NCI-H1436 (cell line): ENCODE measurements at places on chromosomes 6 and 20.

GRCh38 chr20:50625986-50626677 is 65.2 kb downstream of the RIPOR3 start:
- peak; percentile 77 for DNase-seq

- no peak for DNase-seq
Measured at GRCh38 chr6:7621761-7622160, 31.8 kb downstream of the SNRNP48 start.

DNA sequence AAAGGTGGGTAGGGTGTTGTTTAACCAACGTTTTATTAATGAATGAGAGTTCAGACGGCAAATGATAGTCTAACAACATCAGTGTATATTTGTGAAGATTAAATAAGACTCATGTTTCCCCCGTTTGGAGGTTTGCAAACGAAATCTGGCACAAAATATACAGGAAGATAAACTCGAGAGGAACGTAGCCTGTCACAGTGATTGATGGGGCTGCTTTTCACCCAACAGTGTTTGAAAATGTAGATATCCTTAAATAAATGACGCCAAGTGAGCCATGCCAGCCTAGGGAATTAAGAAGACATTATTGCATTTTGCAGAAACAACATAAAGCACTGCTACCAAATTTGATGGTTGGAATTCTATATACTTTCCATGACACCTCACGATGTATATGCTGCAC is 696.5 kb upstream of the FLRT3 start:
- DNase-seq, result no peak

- DNase-seq, result no peak
Measured at GRCh38 chr6:157164972-157165371, 158.3 kb downstream of the TMEM242 start.

GRCh38 chr6:6006428-6007365 is at the start of gene NRN1:
TSS of gene NRN1 (minus strand) at chr6:6006925. CDS start at chr6:6006749, 176 bp downstream.
- DNase-seq, result no peak

GRCh38 chr20:21029341-21029740 is 76.8 kb downstream of the LINC00237 start:
- DNase-seq, result no peak

- DNase-seq, result no peak
Measured at GRCh38 chr6:45351667-45352066, 23.5 kb downstream of the RUNX2 start.

DNA sequence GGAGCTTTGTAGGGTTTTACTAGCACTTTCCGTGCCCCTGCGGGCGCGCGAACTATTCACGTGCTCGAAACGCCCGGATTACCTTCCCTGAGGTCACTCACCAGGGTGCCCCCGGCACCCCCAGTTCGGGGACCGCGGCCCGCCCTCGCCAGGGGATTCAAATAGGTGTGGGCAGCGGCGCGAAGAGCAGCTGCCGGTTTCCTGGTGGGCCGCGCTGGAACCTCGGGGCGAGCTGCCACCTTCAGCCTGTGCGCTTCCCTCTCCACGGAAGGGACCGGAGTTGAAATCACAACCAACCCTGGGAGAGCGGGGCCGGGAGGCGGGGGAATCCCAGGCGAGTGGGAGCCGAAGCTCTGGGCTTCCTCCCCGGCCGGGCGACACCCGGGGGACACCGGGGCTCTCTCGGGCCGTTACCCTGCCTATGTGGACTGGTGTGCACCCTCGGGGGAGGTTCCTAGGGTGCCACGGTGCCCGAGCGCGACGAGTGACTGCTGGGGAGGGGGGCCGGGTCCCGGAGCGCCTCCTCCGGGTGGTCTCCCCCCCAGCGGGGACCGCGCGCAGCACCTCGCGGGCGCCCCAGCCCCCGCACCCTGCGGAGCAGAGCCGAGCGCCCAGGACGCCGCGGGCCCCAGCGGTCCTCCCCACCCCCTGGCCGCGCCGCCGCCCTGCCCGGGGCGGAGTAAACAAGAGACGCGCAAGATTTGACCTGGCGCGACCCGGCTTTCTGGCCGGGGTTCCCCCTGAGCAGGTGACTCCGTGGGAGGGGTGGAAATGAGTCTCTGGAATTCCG is 2.1 kb upstream of the HIVEP2 start:
- DNase-seq, result no peak

DNA sequence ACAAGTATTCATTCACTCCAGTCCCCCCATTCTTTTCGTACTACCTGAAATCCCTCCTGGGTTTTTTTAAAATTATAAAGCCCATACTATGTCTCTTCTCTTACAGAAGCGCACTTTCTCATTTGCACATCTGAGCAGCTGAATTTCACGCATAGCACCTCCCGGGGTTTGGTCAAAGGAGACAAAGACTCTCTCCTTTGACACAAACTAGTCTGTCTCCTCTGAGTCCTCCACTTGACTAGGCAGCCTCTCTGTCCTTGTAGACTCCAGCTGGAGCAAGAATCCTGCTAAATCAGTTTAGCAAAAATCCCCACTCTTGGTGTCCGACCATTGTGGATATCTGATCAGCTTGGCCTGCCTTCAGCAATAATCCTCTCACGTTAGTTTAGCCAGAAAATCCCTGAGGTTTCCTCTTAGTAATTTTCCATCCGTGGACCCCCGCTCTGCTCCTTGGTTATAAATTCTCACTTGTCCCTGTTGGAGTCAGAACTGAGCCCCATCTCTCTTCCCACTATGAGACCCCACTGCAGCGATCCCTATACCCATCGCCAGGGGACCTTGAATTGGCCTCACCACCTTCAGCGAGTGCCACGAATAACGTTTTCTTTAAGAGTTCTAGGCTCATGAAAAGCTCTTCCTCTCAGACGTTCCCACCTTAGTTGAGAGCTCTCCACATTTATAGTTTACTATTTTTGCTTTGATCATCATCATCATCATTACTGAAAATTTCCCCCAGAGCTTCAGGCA is 29.0 kb downstream of the PDYN start:
- no peak for DNase-seq

DNA sequence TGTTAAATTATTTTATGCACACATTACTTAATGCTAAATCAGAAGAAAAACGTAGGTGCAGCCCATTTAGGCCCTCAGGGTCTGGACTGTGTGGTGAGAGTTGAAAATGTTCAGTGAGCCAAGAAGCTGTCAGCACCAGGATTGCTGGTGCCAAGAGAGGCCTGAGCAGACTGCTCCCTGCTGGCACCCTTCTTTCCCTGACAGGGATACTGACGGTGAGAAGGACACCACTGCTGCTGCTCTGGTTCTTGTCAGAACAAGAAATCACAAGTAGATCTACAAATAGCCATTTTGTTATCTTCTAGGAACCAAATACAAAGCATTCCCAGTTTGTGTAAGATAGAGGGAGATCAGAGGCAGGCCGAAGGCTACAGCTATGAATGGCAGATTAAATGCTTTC is 48.7 kb upstream of the CRISP1 start:
- DNase-seq, result no peak

GRCh38 chr6:79305020-79305419 is 70.5 kb upstream of the HMGN3 start:
- DNase-seq, result no peak

DNA sequence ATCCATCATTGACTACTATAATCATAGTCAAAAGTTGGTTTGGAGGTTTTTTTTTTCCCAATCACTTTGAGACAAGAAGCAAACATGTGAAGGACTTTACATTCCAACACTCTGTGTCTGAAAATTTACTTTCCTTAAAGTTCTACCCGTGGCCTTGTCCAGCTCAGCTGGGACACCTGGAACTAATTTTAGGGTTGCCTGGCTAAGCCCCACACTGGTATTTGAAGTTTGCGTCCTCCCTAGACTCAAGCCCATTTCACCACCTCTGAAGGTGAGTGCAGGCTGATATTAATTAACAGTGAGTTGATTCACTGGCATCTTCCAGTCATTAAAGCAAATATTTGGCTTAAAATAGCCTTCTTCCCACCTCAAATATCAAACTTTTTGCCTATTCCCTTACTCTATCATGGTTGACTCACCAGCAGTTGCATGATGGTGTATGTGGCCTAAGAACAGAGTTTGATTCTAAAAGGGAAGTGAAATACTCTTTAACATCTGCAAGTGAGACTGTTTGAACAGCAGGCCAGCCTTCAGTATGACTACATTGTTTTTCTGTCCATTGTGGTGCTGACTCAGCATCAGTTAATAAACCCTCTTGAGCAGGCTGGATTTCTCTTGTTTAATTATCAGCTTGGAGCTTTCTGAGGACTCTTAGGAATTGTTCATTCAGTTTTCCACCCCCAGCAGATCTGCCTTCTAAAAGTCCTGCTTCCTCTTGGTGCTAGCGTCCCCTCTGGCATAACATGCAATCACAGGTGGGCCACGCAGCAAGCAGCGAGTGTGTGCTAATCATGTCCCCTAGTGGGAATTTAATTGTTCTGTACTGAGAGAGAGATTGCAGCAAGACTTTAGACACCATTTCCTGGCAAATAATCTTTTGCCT is 1.8 kb upstream of the PRDM1 start:
- DNase-seq, result peak; percentile 56

DNA sequence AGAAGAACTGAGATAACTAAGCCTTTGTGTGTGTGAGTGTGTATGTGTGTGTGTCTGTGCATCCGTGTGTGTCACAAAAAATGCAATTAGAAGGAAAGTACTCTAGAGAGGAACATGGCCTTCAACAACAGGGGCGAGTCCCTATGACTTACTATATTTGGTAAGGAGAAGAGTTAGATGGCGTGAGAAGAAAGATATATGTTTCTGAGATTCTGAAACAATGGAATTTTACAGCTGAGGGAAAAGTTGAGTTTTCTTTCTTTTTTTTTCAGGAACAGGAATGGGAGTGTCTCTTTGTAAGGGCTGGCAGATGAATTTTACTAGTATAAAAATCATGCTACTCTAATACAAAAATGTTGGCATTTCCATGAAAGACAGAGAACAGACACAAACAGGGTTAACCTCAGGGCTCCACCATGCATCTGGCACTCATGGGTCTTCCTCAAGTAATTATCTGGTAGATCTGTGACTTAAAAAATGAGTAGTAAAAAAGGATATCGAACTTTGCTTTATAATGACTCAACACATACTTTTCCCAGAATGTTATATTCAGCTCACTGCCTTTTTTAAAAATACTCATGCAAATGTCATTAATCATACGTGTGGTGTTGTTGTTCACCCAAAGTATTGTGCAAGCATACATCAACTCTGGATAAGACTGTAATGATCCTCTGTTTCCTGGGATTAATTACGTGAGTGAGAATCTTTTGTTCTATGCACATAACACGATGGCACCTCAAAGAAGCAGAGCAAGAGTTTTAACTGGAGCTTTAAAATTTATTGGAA is 12.8 kb upstream of the SASH1 start:
- DNase-seq, result no peak

- DNase-seq, result no peak
Measured at GRCh38 chr6:163776906-163777686, 362.6 kb downstream of the QKI start.

- no peak for DNase-seq
Measured at GRCh38 chr6:22328474-22328873, 31.6 kb upstream of the PRL start.

- no peak for DNase-seq
Measured at GRCh38 chr6:40953486-40953885, 85.5 kb downstream of the UNC5CL start.

GRCh38 chr20:19260412-19261090 is 48.1 kb downstream of the SLC24A3 start:
- no peak for DNase-seq

- DNase-seq, result no peak
Measured at GRCh38 chr6:80336911-80337310, 230.4 kb downstream of the BCKDHB start.

DNA sequence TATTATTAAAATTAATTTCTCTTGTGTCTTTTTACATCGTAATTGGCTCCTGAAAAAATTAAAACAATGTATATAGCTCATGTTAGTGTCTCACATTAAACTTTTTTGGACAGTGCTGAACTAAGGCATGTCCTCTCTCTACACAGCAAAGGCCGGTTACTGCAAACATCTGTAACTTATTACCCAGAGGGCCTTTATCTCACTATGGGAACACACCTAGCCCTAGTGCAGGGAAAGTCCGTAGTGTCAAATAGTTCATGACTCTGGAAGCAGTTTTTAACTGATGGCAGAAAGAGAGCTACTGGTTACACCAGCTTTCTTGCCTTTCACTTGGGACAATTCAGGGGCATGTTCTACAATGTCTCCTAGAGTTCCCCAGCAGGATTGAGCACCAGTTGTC is 82.2 kb downstream of the PAK5 start:
- no peak for DNase-seq

DNA sequence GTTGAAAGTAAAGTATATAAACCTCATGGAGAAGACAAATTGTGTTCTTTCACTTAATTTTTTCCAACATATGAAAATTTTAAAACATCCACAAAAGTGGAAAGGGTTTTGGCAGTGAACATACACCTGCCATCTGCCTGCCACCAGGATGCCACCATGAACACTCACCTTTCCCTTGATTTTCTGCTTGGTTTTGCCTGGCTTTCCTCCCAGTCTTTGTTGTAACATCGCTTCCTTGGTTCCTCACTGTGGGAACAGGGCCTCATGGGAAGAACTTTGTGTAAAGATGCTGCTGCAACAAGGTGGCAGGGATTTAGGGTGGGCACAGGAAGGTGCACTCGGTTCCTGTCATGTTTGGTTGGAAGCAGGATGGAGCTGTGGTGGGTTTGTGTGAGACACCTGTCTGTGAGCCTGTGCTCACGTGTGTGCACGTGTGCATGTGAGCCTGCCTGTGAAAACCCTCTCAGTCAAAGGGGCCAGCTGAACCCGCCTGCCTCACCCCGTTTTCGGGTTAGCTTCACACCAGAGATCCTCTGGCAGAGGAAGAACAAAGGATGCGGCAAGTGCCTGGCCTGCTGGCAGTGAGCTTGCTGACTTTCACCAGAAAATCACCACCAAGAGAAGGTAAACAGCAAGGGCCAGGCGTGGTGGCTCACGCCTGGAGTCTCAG is 11.0 kb upstream of the RBM38 start:
- no peak for DNase-seq

DNA sequence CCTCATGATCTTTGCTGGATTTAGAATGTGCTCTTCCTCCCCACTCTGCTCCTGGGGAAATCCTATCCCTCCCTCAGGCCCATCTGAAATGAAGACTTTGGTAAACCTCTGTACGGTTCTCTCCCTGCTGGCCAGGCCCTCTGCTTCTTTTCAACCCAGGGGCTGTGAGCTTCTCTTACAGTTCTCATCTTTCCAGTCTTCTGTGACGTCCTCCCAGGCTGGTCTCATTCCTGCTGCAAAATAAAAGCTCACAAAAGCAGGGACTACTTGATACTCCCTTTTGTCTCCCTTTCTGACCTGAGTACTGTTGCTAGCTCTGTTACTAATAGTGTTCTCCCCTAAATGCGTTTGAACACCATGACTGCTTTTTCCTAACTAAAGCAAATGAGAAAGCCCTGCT is 46.3 kb downstream of the UNC5CL start:
- no peak for DNase-seq

DNA sequence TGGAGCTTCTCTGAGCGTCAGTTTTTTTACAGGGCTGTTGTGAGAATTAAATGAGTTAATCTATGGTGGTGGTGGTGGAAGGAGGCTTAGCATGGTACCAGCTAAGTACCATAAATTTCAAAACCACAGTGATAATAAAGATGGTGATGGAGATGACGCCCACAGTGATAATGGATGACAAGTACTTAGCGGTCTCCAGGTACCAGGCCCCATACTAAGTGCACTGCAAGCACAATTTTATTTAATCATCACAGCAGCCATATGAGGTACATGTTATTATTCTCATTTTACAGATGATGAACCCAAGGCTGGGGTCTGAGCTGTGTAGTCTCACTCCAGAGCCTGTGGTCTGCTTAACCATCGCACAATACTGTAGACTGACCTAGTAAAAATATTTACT is 75.1 kb downstream of the PAX1 start:
- DNase-seq, result no peak
